ENCODE measurements at places on chromosomes 12 and 14.

- DNase-seq: no peak
Measured at GRCh38 chr12:113095405-113095804, 38.9 kb downstream of the DTX1 start.

DNA sequence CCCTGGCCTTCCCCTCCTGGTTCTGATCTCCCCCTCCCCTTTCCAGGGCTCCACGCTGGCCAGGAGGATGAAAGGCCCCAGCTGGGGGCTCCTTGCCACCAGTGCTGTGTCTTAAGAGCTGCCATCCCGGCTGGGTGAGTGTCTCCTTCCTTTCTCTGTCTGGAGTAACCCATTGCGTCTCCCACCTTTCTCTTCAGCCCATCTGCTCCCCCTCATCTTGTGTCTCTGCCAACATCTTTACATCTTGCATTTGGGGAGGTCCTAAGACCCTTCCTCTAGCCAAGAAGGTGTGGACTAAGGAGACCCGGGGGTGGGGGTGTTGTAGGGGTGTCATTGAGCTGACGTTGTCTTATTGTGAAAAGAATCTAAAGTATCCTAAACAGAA is 505 bp downstream of the BCL2L2 start:
- DNase-seq: no peak

DNA sequence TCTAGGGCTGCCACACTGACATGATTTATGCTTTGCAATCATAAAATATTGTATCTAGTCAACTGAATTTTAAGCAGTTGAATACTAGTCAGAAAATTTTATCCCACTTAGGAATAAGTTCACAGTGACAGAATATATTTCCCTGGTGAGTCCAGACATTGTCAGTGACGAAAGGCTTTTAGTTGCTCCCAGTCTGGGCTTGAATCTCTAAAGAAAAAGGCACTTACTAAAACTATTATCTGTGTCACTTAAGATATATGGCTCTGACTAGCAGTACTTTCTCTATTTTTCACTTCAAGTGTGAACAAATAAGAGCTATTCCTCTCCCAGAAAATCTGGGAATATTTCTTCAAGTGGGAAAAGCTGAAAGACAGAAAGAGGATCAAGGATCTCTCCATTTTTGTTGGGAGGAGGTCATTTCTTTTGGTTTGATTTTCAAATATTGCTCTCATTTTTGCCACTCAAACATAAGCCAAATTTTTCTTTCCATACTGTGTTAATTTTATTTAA is 1262.3 kb upstream of the USP15 start:
- no peak for DNase-seq

DNA sequence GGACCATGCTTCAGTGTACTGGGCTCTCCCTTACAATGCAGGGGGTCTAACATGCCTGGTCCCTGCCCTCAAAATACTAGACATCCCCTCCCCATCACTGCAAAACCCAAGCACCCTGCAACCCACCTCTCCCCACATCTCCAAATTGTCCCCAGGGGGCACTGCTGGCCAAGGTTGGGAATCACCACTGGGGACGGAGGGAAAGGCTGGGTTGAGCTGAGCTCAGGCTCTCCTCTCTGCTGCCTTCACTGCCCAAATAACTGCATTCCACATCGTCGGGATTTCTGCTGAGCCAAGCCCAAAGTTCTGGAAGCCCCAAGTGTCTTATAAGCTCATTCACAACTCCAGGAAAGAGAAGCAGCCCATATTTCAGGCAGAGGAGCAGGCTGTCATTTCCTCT is 69.6 kb downstream of the NT5DC3 start:
- peak; percentile 84 for DNase-seq

DNA sequence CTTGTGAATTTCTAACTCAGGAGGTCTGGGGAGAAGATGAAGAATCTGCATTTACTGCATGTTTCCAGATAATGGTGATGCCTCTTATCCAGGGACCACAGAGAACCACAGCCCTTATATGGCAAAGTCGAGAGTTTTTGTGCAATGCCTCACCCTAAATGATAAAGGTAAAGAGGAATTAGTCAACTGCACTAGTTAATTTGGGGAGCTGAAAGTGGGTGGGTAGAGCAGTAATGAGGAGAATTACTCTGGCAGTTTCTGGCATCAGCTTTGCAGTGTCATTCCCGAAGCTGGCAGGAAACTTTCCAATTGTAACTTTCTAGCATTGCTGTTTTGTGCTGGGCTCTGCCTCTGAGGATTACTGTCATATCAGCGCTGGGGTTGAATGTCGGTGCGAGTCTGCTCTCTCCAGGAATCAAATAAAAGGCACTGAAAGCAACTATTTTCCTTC is 10.3 kb downstream of the EGLN3 start:
- DNase-seq: peak; percentile 90

DNA sequence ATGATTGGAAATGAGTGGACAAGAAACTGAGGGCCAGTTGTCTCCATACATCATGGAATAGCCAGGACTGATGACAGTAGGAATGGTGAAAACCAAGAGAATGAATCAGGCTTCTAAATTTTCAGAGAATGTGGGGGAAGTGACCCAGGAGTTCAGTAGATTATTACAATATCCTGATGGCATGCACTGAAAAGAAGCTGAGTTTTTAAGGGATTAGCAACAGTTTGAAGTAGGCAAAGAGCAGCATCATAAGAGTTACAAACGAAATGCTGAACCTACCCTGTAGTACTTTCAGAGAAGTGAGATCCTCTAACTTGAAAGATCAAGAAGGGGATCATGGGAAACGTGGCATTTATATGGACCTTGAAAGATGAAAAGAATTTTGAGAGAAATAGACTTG is 13.2 kb downstream of the SLC2A14 start:
- DNase-seq: peak; percentile 35

DNA sequence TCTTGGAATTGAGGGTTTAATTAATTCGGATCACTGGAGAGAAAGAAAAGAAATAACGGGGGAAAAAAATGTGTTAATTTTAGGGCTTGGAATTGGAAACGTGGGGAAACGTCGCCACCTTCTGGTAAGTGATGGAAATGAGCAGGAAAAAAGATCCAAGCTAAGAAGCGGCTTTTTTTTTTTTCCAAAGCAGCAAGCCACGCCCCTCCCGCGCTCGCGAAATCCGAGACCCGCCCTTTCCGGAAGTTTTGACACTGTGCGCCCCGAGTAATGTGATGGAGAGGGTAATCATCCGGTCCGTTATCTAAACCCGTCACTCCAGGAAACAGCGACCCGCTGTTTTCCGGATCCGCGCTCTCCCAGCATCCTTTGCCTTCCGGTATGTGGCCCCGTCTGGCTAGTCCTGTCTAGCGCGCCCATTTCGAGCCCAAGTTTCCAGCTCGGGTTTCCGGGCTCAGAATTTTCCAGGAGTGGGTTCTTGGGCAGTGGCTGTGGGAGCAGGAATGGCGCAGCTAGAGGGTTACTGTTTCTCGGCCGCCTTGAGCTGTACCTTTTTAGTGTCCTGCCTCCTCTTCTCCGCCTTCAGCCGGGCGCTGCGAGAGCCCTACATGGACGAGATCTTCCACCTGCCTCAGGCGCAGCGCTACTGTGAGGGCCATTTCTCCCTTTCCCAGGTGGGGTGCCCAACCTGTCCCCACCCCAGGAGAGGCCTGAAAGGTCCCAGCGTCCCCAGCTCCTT is at the start of gene ALG10B:
TSS of gene ALG10B (plus strand) at position 384 of the 739 bp plus-strand sequence. CDS start at position 504, 120 bp downstream.
- peak; percentile 97 for DNase-seq

- peak; percentile 87 for DNase-seq
Measured at GRCh38 chr12:106769078-106769477, 5.4 kb upstream of the RIC8B start.

DNA sequence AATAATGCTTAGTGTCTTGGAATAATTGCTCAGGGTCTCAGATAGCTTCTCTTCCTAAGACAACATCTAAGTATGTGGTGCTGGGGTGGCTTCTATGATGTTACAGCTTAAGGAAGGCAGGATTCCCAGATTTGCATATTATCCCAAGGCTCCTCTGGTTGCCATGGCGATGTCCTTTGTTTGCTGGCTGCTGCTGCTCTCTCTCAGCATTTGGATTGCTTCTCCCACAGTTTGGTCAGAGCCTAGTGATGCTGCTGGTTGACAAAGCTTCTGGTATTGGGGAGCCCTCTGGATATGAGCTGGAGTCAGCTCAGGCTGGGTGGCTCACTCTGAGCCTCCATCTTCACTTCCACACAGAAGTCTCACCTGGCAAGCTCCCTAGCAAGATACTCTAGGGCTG is 56.4 kb upstream of the FBXO33 start:
- peak; percentile 90 for DNase-seq

DNA sequence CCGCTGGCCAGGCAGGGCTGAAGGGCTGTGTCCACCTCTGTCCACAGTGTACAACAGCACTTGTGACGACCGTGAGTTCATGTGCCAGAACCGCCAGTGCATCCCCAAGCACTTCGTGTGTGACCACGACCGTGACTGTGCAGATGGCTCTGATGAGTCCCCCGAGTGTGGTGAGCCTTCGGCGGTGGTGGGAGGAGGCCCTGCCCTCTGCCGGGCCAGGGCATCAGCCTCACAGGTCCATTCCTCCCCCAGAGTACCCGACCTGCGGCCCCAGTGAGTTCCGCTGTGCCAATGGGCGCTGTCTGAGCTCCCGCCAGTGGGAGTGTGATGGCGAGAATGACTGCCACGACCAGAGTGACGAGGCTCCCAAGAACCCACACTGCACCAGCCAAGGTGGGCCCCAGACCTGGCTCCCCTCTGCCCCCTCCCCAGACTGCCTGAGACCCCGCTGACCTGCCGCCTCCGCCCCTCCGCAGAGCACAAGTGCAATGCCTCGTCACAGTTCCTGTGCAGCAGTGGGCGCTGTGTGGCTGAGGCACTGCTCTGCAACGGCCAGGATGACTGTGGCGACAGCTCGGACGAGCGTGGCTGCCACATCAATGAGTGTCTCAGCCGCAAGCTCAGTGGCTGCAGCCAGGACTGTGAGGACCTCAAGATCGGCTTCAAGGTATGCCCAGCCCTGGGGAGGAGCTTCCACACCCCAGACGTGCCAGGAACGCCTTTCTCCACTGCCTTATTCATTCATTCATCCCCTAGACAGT is 20.8 kb upstream of the NXPH4 start:
- no peak for DNase-seq

- no peak for DNase-seq
Measured at GRCh38 chr12:49529414-49529813, 9.4 kb upstream of the KCNH3 start.

GRCh38 chr12:76634133-76634532 is 74.6 kb upstream of the OSBPL8 start:
- peak; percentile 55 for DNase-seq

GRCh38 chr14:24081739-24082211 is 10.4 kb downstream of the CPNE6 start:
- DNase-seq: peak; percentile 23

DNA sequence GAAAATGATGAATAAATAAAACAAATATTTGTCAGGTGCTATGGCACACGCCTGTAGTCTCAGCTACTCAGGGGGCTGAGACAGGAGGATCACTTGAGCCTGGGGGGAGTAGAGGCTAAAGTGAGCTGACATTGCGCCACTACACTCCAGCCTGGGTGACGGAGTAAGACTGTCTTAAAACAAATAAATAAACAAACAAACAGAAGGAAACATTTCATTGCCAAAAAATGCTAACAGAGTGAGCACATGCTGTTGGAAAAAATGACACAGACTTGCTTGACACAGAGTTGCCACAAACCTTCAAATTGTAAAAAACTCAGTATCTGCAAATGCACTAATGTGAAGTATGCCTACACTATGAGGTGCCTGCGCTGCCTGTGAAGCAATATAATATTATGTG is 50.8 kb upstream of the AP4S1 start:
- DNase-seq: no peak

- peak; percentile 65 for DNase-seq
Measured at GRCh38 chr12:27592548-27592947, 68.5 kb downstream of the PPFIBP1 start.
